H7 (cell line): ENCODE measurements at places on chromosomes 4 and X. TPM values are rescaled to one million over a fixed set of nuclear protein-coding genes. Genes with fewer than 3 reads are reported as not detected.
A peak's percentile ranks its signal among the peaks of the same experiment; 100 is the strongest.

DNA sequence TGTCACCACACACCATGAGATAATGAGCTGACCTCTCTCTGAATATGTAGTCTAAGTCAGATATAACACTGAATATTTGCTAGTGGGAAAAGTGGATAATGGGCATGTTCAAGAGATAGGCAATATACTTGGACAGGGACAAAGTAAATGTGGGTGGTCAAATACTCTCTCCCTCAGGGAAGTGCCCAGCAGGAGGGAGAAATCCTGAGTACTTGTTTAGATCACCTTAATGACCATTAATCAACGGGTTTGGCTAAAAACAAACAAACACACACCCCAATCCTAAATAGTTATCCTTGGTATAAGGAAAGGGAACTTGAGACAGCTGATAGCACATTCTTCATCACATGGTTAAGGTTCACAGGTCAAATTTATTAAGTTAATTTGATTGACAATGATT lies 933.5 kb downstream of the C4orf33 start:
- no peak for DNase-seq

SLC6A8 gene
- total RNA-seq = 29.4 and 40.2 TPM in 2 replicates

GRCh38 chr4:90515191-90515590 lies 388.0 kb downstream of the CCSER1 start:
- DNase-seq = no peak

DNA sequence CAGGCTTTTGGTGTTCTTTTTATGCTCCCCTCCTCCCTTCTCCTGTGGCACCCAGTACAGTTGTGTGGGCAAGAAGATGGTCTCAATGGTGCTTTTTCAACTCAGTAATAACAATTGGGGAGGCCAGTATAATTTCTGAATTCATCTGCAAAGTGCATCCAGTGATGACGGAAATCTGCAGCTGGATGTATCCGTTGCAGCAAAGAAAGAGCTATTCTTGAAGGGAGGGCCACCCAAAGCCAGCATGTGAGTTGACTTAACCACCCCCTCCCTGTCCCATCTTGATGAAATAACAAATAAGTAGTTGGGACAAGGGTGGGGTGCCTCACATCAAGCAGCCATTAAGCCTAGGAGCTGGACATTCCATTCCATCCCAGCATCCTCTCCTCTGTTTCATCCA lies 30.7 kb downstream of the TSC22D3 start:
- no peak for DNase-seq

DDX53 gene
- total RNA-seq = not detected in 2 replicates

DNA sequence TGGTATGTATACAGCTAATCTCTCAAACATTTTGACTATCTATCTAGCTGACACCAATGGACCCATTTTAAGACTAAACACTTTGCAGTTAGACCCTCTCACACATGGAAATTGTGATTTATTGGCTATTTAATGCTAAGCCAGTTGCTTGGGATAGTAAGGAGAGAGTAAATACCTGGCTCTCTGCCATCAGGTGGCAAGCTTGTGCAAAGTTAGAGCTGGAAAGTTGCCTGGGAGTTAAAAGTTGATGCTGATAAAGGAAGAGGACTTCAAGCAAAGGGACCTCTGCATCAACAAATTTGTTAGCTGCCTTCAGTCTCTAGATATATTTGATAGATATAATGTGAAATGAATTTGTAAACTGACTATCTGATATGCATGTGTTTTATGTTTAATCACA lies 61.1 kb downstream of the PACRGL start:
- DNase-seq = peak; percentile 1

DNA sequence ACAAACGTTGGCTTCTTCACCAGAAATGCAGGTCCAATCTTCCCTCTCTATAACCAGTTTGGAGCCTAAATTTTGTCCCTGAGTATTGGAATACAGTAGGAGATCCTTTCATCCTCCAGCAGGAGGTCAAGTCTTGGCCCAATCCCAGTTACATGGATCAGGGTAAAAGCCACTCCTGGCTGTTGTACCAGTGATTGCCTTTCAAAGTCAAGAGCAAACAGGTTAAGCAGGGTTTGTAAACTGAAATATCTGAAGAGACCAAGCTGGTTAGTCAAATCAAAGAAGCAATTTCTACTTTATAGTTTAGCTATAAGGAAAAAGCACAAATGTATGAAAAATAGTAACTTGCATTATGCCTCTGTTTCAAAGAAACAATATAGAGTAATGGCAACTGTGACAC lies 329.4 kb downstream of the NAF1 start:
- DNase-seq = no peak

FAM9C gene
- total RNA-seq = 0.07 and 0.18 TPM in 2 replicates

DNA sequence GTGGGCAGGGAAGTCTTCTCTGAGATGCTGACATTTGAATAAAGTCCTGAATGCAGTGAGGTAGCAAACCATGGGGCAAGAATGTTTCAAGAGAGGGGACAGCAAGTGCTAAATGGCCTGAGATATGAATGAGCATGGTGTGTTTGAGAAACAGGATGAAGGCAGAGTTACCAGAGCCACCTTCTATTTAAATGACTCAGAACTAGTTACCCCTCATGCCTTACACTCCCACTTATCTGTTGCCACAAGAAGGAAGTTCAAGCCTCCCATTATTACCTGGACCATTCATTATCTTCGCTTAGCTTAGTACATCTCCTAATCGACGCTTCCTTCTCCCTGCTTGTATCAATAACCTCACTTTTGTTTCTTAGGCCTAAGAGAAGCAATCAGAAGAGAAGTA lies 67.7 kb upstream of the STARD8 start:
- DNase-seq = no peak

PDZD4 gene
- total RNA-seq = 73.0 and 76.3 TPM in 2 replicates

DNA sequence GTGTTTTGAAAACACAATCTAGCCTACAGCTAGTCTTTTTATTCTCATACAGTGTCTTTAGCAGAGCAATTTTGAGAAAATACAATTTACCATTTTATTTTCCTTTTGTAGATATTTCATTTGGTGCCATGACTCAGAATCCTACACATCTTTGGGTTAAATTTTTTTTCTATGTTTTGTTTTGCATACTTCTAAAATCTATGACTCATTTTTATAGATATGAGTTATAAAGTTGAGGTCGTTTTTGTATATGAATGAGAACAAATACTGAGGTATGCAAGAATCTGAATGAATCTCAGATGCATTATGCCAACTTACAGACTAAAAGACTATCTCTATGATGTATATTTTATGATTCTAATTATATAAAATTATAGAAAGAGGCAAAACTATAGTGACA lies 206.5 kb upstream of the ANXA10 start:
- DNase-seq = no peak

GRCh38 chr4:159266981-159267868 lies 164.3 kb downstream of the RAPGEF2 start:
- DNase-seq = no peak

- no peak for DNase-seq
These were observed 9.6 kb downstream of the PPP3CA start for GRCh38 chr4:101337688-101338087.

GRCh38 chr4:139814323-139815015 lies 148.8 kb downstream of the MGST2 start:
- DNase-seq = no peak

CBLL2 gene
- not detected in 2 replicates for total RNA-seq

DNA sequence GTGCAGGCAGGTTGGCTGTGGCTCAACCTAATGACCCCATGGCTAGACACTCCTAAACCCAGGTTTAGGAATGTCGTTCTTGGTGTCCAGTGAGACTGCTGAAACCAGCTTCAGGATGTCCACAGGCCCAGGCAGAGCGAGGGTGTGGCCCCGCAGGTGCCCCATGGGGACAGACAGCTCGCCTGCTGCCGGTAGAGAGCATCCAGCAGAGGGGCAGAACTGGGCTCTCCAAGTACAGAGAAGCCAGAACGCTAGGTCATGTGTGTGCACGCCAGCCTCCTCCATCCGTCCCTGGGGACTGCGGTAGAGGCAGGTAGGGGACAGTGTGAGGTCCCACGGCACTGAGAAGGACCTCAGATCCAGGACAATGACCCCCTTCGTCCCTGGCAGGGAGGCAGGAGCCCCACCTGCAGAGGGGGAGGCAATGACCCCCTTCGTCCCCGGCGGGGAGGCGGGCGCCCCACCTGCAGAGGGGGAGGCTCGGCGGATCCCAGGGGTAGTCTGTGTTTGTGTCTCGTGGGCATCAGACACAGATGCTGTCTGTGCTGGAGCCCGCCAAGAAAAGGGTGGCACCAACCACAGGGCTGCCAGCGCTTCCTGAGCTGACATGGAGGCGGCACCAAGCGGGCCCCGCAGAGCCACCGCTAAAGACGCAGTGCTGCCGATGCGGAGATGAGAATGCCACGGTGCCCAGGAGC lies 118.4 kb downstream of the FAM53A start:
- no peak for DNase-seq

DNA sequence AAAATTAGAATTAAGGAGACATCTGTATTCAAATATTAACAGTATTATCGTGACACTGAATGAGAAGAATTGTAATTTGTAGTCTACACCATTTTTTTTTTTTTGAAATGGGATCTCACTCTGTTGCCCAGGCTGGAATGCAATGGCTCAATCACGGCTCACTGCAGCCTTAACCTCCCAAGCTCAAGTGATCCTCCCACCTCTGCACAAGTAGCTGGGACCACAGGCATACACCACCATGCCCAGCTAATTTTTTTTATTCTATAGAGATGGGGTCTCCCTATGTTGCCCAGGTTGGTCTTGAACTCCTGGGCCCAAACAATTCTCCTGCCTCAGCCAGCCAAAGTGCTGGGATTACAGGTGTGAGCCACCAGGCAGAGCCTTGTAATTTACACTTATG lies 24.8 kb downstream of the ELF2 start:
- DNase-seq = no peak

- no peak for DNase-seq
These were observed 89.0 kb downstream of the MXRA5 start for GRCh38 chrX:3257471-3257870.

GRCh38 chr4:47763279-47763678 lies 74.6 kb downstream of the CORIN start:
- no peak for DNase-seq

PNMA6A gene
- 7.5 and 9.8 TPM in 2 replicates for total RNA-seq

ARAP2 gene
- 0.41 and 1.7 TPM in 2 replicates for total RNA-seq
